Muscle of arm (tissue), 14 donors: ENCODE measurements at places on chromosomes 1 and 21. TPM values are rescaled to one million over a fixed set of nuclear protein-coding genes. Genes with fewer than 3 reads are reported as not detected.

NT5C1A gene
- 5.0 TPM for polyA plus RNA-seq

CFHR5 gene
- polyA plus RNA-seq: not detected

GBP2 gene
- 0.88 TPM for polyA plus RNA-seq

MTF1 gene
- 5.7 TPM for polyA plus RNA-seq

TFF2 gene
- polyA plus RNA-seq: 0.25 TPM

DEGS1 gene
- not detected for polyA plus RNA-seq
